CD4-positive, alpha-beta T cell treated with Interleukin-2 at 100 ng/mL for 4 hours (primary cell): ENCODE measurements at places on chromosomes 2 and 18.
A peak's percentile ranks its signal among the peaks of the same experiment; 100 is the strongest.

DNA sequence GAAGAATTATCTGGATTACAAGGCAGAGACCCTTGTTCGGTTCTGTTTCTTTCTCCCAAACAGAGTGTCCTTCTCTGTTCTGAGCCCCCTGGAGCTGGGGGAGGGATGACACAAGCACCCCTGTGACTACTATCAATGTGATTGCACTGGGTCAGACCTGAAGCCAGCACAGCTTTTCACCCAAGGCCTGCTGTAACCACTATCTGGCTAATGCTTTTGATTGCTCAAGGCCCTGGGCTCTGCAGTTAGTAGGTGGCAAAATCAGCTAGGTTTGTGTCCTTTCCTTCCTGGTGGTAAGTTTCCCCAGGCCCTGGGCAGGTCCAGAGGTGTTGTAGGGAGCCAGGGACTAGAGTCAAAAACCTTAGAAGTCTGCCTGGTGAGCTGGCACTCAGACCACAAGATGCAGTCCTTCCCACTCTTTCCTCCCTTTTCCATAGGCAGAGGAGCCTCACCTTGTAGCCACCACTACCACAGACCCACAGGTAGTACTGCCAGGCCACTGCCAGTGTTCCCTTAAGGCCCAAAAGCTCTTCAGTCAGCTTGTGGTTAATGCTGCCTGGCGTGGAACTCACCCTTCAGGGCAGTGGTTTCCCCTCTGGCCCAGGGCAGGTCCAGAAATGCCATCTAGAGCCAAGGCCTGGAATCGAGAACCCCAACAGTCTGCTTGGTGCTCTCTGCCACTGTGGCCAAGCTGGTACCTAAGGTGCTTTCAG lies 83.0 kb downstream of the FAM117B start:
- DNase-seq, result no peak

GRCh38 chr2:49028101-49028500 lies 126.2 kb downstream of the FSHR start:
- no peak for DNase-seq

GRCh38 chr18:77101410-77102258 lies 30.9 kb downstream of the MBP start:
- DNase-seq, result peak; percentile 60

DNA sequence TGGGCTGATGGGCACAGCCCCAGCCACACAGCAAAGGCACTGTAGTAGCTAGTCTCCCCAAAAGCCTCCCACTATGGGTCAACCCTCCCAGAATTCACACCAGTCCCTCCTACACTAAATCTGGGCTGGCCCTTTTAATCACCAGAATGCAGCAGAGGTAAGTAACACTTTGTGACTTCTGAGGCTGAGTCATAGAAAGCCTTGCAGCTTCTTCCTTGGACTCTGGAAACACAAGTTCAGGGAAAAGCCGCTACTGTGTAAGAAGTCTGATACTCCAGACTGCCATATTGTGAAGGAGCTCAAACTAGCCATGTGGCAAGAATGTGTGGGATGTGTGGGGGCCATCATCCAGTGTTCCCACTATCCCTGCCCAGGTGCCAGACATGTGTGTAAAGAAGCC lies 19.0 kb upstream of the SIX2 start:
- no peak for DNase-seq

DNA sequence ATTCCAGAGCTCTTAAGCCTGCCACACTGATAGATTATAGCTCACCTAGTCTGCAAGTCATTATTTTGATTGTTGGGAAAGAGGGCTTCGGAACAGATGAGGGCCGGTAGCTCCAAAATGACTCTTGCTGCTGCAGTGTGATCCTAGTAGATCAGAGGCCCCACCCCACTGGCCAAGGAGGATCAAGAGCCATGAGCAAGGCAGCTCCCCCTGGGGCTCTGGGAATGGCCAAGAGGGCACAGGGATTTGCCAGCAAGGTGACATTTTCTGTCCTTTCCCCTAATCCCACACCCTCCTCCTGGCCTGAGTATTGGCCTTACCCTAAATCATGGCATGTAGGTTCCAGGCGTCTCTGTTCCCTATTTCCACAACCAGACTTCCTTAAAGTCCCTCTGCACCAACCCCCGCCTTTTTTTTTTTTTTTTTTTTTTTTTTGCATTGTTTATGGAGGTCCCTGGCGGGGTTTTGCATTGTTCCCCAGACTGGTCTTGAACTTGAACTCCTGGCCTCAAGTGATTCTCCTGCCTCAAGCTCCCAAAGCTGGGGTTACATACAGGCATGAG lies 36.5 kb downstream of the EIF4E2 start:
- DNase-seq, result no peak

- DNase-seq, result no peak
Observed at GRCh38 chr2:106020032-106020431, 174.1 kb downstream of the UXS1 start.

GRCh38 chr2:227710986-227711385 lies 6.8 kb downstream of the SLC19A3 start:
- DNase-seq, result no peak
